ENCODE measurements at places on chromosomes 11 and 22.

GRCh38 chr22:37279331-37280181, 2.8 kb upstream of the CYTH4 start:
- DNase-seq: peak; percentile 94

DNA sequence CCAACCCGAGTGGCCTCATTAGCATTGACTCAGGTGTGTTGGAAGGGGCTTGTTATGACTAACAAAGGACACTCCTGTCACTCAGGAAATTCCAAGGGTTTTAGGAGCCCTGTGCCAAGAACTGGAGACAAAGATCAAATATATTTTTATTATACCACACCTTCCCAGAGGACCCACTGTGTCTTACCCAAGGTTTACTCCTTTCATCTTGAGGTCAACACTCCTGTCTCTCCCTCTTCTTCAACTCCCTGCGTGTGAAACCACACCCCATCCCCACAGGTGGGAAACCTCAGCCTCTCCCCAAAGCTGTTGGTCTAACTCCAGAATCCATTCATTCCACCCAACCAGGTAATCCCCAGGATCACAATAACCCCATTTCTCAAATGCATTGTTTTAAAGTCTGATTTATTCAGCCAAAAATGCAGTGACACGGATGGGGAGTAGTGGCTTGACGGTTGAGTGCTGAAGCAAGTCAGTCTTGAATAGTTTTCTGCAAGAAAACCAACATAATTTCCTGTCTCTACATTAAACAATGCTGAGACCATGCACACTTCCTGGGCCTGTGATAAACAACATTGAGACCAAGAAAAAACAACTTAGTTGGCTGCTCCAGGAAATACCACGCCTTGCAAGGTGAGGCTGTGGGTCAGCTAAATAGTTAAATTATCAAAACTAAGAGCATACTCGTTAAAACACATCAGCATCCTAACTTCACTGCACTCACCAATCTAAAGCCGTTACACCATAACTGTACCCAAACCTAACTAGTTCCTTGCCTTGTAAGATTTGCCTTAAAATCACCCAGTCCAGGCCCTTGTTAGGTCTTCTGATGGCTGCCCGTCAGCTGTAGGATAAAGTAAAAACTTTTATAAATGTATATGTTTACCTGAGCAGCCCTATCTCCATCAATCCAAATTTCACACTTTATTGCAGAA, 38.5 kb upstream of the SPON1 start:
- peak; percentile 51 for DNase-seq

GRCh38 chr11:75386942-75387630, 12.2 kb upstream of the RPS3 start:
- no peak for DNase-seq

DNA sequence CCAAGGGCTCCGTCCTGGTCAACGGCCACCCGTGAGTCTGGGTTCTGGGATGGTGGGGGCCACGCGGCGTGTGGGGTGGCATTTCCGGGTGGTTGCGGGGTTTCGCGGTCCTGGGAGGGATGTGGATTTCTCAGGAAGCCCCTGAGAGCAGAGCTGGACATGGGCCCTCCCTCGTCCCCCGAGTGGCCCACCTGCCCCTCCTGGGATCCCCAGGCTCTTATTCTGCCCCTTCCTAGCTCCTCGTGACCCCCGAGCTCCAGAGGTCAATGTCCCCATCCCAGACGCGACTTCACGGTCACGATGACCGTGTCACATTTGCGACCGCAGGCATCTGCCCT, 4.4 kb downstream of the MUC5AC start:
- DNase-seq: no peak

DNA sequence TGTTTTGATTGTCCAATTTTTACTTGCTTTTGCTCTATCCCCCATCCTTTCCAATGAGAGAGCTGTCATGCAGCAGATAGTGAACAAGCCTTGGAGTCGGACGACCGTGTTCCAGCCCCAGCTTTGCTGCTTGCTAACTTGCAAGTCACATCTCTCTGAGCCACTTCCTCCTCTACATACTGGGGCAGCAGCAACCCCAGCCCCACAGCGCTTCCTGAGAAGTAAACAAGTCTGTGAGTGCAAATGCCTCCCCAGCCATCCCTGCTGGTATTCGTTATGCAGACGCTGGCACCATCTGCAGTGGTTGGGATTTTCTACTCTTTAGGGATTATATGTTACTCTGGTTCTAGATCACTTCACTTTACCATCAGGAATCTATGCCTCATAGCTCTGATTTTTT, 35.0 kb downstream of the TPBGL start:
- peak; percentile 86 for DNase-seq

DNA sequence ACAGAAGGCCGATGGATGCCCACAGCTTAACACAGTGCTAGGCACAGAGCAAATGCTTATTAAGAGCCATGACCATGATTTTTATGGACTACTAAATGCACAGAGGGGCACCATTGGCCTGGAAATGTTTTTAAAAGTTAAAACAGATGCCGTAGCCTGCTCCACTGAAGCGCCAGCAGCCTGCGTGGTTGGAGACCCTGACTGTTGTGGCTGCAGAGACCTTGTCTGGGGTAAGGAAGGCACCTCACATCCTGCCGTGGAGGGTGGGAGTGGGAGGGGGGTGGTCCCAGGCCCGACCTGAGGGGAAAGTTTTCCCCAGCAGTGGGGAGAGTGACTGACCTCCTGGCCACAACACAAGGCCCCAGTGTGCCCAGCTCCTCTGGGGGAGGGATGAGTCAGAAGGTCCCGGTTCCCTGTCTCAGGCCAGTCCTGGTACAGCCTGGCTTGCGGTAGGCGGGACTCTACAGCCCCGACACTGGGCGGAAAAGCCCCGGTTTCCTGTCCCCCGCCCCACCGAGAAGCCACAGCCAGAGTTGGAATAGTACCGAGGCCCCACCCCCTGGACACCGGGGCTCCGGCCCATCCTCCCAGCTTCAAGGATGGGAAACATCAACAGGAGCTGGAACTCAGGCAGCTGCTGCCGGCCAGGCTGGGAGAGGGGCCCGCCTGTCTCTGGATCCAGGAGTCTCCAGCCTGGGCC, 7.0 kb downstream of the CHST1 start:
- no peak for DNase-seq

- no peak for DNase-seq
Measured at GRCh38 chr11:61782841-61783240, 9.6 kb downstream of the TMEM258 start.

- no peak for DNase-seq
Measured at GRCh38 chr11:27973851-27974536, 134.0 kb downstream of the KIF18A start.

DNA sequence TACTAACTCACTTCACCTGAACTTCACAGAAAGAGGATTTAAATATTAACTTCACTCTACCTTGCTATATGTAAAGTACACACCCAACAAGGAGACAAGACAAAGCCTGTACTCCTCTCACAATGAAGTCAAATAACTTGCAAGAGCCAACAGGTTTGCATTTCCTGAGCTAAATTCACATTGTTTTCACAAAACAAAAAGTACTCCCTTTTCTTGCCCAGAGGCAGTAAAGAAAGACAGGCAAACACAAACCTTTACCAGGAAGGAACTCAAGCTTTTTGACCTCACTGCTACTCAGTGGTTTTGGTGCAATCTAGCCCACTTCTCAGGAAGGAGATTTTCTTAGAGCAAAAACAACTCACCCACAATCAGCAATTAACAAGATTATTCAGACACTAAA, 15.7 kb downstream of the USP28 start:
- DNase-seq: peak; percentile 25

DNA sequence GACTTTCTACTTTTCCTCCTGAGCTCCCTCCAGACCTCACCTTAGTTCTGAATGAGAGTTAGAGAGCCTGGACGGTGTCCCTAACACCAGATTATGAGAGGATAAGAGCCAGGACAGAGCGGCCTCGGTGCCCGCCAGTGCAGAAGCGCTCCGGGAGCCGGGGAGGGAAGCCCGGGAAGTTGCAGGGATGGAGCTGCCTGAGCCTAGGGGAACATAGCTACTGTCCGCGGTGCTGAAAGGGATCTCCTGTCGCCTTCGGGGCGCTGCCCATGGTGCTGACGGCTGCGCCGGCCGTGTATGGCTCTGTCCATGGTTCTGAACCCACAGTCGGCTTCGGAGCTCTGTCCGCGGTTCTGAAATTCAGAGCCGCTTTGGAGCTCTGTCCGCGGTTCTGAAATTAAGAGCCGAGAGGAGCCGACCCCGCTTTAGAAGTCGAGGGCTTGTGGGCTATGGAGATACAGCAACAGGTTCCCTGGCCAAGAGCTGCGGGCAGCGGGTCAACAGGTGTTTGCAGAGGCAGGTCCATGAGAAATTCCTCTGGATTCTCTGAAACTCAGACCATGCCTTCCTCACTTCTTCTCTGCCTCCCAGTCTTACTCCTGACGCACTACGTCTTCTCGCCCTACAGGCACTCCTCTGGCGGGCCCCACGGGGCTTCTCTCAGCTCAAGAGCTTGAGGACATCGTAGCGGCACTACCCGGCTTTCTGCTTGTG, 814 bp downstream of the NPAS4 start:
- peak; percentile 90 for DNase-seq

DNA sequence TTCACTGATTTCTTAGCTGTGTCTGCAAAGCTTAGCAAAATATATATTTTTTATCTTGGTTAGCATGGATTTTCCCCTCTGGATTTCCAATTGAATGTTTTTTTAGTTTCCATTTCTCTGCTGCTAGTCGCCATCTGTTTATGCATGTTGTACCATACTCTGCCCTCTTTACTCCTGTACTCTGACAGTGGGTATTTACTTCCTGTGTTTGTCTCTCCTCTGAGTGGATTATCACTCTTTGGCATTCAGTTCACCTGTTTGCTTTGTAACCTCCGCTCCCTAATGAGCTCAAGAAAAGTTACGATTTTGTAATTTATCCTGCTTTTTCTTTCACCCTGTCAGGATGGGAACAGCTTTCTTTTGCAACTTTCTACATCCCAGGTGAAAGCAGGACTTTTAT, 59.1 kb downstream of the PDHX start:
- DNase-seq: no peak

GRCh38 chr22:38718414-38718813, 12.7 kb downstream of the GTPBP1 start:
- no peak for DNase-seq

Data from KBM-7 (cell line).